ENCODE measurements at places on chromosomes 2 and 18.
A peak's percentile ranks its signal among the peaks of the same experiment; 100 is the strongest.

DNA sequence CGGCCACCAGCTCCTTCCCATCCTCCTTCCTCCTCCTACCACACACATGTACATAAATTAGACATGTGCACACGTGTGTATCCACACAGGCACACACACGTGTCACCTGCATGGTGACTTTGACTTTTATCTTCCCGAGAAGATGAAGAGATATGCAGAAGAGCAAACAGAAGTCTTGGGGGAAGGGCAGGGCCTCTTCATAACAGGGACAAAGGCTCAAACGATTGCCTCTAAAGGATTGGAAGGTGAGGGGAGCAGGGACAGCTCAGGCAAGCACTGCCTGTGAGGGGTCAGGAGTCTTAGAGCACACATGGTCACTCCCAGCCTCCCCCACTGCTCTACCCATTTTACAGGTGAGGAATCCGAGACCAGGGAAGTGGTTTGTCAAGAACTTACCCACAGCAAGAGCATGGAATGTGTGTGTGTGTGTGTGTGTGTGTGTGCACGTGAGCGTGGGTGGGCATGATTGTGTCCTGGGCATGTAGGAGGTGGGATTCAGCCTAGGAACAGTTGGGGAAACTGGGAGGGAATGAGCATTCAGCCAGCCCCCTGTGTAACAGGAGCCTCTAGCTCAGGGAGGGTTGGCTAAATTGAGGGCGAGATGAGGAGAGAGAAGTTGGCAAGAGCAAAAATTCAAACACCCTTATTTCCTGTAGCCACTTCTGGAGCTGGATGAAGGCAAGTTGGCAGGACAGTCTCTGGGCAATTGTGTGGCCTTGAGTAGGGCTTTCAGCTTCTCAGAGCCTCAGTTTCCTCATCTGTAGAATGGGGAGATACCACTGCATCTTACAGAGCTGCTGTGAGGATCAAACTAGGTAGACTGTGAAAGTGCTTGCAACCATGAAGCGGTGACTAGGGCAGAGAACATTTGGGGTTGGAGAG is 24.2 kb downstream of the CIB4 start:
- no peak for DNase-seq

GRCh38 chr2:31785876-31786275 is 205.1 kb upstream of the SRD5A2 start:
- no peak for DNase-seq

DNA sequence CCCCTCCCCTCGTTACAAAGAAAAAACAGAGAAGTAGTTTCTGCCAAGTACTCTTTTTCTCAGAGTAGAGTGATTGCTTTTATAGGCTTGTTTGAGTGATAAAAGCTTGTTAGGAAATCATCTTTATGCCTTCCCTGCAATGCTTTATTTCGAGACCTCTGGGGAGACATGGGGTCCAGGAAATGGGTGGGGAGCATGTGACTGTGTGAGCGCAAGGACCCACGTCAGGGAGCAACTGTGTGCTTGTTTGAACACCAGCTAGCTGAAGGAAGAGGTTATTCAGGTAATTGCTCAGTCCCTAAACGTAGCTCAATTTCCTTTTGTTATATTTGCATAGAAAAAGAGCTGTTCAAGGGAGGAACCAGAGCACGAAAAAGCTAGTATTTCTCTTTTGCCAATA is 187.3 kb downstream of the FAM210A start:
- DNase-seq: no peak

DNA sequence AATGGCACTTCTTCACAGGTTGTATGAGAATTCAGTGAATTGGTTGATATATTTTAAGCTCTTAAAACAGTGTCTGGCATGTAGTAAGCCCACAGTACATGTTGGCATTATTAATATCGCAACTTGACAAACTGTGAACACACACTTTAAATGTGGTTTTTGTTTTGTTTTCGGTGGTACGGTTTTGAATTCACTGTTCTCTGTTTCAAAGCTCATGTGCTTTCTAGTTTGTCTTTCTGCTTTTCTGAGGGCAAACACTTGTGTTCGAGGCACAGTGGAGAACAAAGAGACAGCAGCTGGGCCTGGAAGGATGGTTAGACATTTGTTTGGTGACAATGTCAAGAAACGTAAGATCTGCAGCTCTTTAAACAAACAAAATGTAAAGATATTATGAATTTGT is 276.5 kb upstream of the MC4R start:
- no peak for DNase-seq

DNA sequence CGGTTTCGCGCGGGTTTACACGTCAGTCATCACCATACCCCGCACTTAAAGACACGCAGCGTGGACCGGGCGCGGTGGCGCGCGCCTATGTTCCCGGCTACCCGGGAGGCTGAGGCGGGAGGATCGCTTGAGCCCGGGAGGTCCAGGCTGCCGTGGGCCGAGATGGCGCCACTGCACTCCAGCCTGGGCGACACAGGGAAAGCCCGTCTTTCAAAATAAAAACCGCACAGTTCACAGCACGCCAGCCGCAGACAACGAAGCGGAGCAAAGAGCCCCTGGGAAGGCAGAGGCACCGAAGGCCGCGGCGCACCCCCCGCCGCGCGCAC is 328 bp downstream of the DTYMK start:
- no peak for DNase-seq

DNA sequence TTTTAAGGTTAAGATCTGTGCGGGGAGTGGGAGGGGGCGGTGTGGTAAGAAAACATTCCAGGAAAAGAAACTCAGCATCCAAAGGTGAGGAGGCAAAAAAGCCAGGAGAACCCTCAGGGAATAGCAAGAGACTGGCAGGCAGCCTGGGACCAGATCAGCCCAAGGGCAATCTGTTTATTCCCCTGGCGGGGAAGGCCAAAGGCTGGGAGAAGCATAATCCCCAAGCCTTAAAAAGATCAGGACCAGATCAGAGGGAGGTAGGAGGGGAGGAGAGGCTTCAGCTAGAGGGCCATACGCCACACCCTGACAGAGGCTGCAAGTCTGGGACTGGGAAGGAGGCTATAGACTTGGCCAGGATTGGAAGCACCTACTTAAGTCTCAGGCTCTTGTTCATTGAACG is 163.0 kb upstream of the PXDN start:
- DNase-seq: no peak

GRCh38 chr2:215149894-215150293 is 11.5 kb upstream of the ABCA12 start:
- DNase-seq: no peak

GRCh38 chr2:45585267-45585861 is 25.7 kb downstream of the SRBD1 start:
- peak; percentile 75 for DNase-seq

GRCh38 chr2:40584432-40584831 is 132.5 kb upstream of the SLC8A1 start:
- peak; percentile 35 for DNase-seq

DNA sequence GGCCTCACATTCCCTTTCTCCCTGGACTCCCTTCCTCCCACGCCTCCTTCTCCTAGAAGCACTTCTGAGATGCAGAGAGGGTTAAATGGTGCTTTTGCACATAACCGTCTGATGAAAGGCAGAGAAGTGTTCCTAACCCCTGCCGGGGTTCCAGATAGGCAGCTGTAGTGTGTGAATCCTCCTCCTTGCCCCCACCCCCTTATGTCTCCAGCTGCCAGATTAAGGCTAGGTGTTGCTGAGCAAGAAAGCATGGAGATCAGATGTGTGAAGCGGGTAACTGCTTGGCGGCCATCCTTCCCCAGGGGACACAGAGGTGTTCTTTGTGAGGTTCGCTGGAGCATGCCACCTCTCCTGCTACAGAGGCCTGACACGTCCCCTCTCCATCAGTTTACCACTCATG is 88.3 kb downstream of the NRP2 start:
- DNase-seq: no peak

DNA sequence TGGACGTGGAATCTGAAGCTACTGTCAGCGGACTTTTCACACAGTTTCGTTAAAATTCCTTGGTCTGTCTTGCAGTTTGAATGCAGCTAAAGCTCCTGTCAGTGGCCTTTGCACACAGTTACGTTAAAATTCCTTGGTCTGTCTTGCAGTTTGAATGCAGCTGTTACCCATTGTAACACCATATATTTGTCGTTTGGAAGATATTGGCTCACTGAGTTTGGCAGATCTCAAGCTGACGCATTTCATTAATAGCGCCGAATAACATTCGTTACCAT is 1.0 kb downstream of the LIMS1 start:
- DNase-seq: peak; percentile 59

GRCh38 chr2:47503481-47504070 is 100.6 kb downstream of the MSH2 start:
- no peak for DNase-seq

GRCh38 chr2:214775971-214776370 is 33.5 kb downstream of the BARD1 start:
- DNase-seq: no peak

GRCh38 chr2:219292616-219293015 is 13.4 kb downstream of the DNAJB2 start:
- no peak for DNase-seq

- no peak for DNase-seq
Observed at GRCh38 chr2:59858540-59858939, 694.9 kb downstream of the BCL11A start.

DNA sequence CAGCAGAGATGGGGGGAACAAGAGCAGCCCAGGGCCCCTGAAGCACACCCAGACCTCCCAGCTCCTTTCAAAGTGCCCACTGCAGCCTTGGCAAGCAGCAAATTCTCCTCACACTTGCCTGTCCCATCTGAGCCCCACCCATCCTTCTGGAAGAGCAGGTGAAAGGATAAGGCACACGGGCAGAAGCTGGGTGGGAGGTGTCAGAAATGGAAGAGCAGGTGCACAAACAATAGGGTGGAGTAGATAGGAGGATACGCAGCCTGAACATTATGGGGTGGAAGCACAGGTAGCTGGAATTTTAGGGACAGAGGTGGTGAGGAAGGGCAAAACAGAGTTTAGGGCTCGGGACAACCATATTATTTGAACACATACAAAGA is 69.2 kb downstream of the TNS1 start:
- no peak for DNase-seq

DNA sequence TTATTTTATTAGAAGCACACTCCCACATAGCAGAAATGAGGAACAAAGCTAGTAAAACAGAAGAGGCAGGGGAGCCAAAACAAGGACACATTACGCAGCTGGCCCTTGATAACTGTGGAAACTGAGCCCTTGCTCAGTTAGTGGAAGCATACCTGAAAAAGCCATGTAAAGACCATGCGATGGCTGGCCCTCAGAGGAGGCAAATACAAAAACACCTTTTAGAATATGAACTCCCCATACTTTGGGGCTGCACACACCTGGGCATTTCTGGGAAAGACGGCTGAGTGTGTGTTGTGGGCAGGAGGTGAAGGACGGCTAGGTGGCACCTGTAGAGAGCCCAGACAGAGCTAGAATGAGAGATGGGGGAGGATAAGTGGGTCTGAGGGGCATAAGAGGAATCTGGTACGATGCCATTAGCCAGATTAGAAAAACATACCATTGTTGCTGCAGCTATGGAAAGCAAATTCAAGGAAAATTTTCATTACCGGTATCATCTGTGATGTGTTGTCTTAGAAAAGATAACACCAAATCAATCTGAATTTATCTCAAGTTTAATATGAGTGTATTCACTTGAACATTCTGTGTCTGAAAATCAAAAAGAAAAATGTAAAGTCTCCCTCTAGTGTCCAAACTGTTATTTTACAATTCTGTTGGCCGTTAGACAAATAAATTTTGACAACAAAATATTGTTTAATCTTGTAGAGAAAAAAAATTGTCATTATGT is 45.2 kb upstream of the SULT1C3 start:
- peak; percentile 32 for DNase-seq

- peak; percentile 83 for DNase-seq
Observed at GRCh38 chr2:203532957-203533658, 2.0 kb downstream of the RAPH1 start.

DNA sequence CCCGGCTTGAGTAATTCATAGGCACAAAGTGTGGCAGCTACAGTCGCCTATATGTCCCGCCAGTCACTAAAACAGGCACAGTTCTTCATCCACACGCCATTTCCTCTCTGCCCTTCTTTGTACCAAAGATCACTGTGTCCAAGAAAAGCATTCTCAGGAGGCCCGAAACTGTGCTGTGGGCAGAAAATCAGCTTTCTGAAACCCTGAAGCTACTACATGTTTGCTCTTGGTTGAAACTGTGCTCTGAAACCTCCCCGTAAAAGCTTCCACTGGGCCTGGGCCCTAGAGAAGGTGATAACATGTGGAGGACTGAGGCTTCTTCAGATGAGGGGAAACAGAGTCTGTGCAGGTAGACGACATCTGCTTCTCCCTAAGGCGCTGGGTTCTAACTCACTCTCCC is 75.6 kb upstream of the ID2 start:
- no peak for DNase-seq

- DNase-seq: no peak
Observed at GRCh38 chr18:48018851-48019250, 88.4 kb upstream of the SMAD2 start.

DNA sequence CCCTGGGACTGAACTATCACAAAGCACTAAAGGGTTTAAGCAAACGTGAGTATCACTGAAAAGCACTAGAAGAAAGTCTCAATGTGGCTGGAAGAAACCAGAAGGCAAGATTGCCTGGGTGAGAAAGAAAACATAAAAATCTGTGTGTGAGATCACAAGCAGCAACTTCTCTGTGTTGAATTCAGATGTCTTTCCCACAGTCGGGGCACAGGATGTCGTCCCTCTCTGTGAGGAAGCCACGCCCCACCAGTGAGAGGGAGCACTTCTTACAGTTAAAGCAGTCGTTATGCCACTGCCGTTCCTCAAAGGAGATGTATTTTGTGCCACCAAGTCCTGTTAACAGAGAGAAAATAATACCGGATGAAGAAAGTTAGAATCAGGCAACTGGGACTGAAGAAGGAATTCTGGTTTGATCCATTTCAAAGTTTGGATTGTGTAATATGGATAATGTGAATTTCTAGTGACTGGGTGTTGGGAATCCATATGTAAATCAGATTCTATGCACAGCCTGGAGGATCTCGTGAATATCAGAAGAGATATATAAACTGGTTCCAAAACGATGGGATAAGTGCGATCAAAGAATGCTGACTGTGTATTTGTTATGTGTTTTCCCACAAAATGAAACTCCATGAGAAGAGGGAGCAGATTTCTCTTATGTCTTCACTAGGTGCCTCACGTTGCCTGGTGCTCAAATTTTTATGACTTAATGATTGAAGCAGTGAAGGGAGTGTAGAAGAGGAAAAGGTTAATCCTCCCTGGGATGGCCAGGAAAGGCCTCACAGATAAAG is 24.0 kb downstream of the C2orf49 start:
- no peak for DNase-seq

DNA sequence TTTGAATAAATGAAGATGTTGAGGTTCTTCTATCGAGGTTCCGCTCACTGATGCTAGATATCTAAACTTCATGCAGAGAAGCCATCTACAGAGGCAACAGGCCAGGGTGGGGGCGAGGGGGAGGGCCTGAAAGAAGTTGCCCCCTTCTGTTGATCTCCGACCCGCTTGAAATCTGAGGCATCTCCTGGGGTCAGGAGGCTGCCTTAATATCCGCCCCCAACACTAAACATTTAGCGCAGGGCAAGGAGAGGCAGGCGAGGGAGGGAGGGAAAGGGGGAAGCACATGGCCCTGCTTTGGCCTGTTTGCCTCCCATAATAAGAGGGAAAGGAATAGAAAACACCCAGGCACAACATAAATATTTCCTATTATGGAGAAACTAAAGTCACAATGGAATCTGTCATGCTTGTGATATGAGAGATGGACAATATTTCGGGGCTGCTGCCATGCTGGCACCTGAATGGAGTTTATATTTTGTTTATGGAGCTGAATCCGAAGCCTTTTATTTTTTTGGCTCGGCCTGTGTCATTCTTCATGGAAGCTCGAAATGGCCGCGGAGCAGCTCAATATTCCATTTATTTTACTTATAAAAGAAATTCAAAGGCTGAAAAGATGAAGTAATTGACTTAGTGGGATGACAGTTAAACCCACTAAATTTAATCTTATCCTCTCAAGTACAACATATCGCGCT is 221.1 kb downstream of the INSIG2 start:
- DNase-seq: peak; percentile 66

GRCh38 chr2:59706729-59707128 is 846.7 kb downstream of the BCL11A start:
- DNase-seq: no peak
